ENCODE measurements at places on chromosomes 4 and X.

- no peak for DNase-seq
Measured at GRCh38 chr4:24000470-24000831, 110.6 kb upstream of the PPARGC1A start.

GRCh38 chrX:138191998-138192397, 519.5 kb downstream of the FGF13 start:
- no peak for DNase-seq

DNA sequence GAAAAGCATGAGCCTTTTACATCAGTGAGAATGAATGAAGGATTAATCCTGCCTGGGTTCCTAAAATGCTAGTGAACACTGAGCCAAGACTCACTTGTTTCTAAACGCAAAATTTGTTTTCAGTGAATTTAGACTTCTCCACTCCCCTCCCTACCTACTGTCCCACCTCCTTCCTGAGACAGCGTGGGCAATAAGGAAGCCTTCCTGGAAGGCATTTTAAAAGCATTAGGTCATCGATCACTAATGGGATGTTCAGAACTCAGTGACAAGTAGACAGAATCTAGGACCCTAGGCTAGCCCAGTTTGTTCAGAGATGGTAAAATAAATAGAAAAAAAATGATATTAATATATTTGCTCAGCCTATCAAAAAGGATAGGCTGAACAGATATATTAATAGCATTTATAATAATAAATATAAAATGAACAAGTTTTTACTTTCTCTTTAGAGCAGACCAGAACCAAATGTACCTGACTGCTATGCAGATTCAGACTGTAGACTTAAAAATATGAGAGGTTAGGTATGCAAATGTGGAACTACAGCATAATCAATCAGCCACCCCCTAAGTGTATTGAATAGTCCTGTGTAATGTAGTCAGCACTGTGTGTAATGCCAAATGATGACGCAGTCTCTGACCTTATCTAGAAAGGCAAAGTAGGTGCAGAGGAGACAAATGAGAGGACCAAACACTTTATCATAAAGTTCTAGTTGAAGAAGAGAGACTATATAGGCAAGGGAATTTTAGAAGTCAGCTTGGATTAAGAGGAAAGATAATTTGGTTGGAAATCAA, 331.1 kb downstream of the GPAT3 start:
- DNase-seq = no peak

DNA sequence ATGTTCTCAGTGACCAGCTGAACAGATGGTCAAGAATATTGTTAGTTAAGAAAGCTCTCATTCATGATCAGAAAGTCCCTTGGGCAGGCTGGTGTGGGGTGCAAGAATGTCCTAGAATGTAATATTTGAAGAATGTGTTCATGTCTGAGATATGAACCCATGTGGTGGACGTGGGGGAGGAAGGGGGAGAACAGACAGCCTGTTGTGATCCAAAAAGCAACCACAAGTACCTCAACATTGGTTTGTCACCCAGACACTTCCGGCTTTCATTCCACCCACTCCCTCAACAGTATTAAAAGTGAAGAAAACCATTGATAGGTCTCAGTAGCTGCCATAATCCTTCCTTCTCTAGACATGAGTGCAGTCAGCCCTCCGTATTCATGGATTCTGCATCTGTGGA, 82.2 kb downstream of the MAML3 start:
- peak; percentile 53 for DNase-seq

GRCh38 chrX:47217121-47217851, 1.2 kb upstream of the CDK16 start:
- DNase-seq = no peak

DNA sequence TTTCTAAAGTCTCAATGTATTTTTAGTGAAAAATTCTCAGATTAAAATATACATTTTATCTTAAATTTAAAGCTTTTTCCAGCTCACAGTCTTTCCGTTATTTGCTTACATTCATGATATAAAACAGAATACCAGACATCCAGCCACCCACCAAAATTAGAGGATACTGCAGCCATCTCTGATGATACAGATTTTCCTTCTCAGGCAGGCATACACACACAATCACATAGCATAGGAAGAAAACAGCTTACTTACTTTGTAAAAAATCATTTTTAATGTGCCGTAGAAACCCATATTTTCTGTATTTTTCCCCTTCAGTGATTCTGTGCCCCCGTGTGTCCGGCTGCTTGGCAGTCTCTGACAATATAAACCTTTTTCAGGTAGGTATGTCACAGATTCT, 183.7 kb downstream of the FBXW7 start:
- DNase-seq = no peak

All from activated T-cell treated with anti-CD3 and anti-CD28 coated beads for 48 hours (primary cell).